Cortex of kidney (tissue), 1 donor: ENCODE measurements at places on chromosomes 2 and 18.

GRCh38 chr2:60719331-60719730 lies 36.7 kb upstream of the PAPOLG start:
- DNase-seq: no peak

DNA sequence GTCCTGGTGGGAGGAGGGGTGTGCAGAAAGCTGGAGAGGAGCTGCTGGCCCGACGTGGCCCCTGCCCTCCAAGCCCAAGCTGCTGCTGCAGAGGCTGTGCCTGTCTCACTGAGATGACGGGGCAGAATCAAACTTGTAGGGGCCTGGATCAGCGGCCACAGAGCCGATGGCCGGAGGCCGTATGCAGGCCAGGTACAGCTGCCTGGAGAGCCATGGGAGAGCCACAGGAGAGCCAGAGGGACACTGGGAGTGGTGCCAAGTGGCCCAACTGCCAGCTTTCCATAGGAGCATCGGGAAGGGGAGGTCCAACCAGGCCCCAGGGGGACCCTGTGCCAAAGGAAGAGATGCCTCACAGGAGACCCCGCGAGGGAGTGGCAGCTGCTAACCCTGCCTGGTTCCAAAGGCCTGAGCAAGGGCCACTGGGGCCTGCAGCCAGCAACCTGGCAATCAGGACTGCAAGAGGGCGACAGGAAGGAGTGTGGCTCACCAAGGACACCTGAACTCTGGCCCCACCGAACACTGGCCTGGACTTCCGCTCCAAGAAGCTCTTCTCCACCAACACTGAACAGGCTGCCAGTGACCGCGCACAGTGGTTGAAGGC lies 70.7 kb downstream of the HDAC4 start:
- DNase-seq: no peak

DNA sequence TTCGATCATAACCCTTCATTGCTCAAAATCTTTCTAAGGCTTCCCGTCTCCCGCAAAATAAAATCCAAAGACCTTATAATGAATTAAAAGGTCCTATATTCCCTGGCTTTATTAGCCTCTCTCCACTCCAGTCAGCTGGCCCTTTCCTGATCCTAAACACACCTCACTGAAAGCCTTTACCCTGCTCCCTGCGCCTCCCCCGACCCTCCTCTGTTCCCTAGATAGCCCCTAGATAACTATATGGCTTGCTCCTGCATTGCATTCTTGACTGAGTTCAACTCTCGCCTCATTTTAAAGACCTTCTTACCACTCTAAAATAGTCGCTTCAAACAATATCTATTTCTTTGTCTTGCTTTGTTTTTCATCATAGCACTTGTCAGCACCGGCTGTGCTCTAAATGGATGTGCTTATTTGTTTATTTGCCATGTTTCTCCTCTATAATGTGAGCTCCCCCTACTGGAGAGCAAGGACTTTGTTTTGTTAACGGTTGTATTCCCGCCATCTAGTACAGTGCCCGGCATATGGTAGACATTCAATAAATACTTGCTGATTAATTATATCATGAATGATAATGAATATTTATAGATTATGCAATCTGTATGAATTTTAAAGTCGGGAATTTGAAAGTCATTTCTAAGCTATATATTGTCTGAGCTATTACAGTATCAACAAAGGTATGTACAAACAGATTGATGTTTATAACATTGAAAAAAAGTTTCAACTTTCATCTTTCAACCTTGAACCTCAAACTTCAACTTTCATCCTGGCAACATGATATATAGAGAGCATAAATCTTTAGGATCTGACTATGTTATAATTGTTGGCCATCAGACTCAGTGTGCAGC lies 32.4 kb upstream of the VIT start:
- no peak for DNase-seq

- DNase-seq: no peak
Measured at GRCh38 chr2:110152943-110153342, 37.3 kb upstream of the MALL start.

GRCh38 chr18:13492314-13492713 lies 234.0 kb downstream of the FAM210A start:
- no peak for DNase-seq

DNA sequence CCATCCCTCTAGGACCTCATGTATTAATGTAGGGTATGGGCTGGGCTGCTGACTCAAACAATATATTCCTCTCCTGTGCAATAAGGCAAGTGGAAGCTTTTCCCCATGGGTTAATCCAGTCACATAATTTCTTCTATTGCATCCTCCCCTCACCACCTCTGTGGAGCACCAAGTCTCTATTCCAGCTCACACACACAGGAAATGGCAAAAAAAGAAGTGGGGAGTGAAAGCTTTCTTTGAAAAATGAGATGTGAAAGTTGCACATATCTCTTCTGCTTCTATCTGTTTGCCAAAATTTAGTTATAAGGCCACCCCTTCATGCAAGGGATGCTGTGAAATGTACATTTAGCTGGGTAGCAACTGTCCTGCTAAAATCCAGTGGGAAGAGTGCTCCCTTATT lies 121.3 kb downstream of the CDC42EP3 start:
- no peak for DNase-seq

GRCh38 chr18:63882333-63883141 lies 5.0 kb upstream of the SERPINB2 start:
- no peak for DNase-seq

DNA sequence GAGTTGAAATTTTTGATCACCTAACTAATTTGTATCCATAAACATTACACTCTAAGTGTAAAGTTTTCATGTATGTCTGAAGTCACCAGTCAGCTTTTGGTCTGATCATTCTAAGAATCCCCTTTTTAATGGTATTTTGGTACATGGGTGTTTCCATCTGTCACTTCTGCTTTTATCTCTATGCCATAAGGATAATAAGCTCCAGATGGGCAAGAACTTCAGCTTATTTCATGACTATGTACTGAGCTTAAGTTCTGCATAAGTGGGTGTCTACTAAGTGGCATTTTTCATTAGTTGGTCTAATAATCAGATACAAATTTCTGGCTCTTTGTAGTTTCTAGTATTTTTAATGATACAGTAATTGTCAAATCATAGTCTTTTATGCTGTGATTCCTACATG lies 20.4 kb downstream of the UBXN4 start:
- DNase-seq: no peak

DNA sequence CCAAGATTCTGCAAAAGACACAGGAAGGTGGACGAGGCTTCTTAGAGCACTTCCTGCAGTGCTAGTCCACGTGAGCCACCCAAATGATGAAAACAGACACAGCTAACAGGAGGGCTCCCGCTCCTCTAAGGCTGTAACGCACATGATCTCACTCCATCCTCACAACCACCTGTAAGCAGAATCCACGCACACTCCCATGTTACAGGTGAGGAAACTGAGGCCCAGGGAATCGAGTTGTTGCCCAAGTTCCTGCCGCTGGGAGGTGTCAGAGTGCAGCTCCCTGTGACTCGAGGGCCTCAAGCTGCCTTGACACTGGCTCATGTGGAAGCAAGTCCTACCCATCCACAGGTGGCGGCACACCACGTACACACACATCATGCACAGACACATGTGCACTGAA lies 4.4 kb downstream of the DNMT3A start:
- no peak for DNase-seq

DNA sequence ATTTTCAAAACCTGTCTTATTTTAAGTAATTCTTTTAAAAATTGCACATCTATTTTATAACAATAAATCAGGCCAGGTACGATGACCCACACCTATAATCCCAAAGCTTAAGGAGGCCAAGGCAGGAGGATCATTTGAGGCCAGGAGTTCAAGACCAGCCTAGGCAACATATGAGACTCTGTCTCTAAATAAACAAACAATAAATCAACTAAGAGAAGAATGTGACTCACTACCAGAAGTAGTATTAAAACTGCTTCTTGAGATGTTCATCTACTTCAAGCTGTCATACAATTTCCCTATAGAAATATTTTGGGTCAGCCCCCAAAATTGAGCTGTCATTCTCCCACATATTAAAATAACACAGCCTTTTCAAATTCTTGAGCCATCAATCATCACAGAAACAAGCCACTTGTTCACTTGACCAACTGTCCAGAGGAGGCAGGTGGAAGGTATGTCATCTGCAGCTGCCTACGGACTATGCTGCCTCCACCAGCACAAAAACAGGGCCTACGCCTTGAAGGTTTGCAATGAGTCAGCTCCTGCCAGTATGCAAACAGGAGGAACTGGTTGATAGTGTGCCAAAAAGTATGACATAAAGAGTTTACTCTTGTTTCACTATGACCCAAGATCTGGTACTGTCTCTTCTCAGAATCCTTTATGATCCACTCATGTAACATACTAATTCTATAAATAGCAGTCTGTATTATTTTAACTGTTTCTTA lies 33.6 kb downstream of the KIDINS220 start:
- DNase-seq: no peak

DNA sequence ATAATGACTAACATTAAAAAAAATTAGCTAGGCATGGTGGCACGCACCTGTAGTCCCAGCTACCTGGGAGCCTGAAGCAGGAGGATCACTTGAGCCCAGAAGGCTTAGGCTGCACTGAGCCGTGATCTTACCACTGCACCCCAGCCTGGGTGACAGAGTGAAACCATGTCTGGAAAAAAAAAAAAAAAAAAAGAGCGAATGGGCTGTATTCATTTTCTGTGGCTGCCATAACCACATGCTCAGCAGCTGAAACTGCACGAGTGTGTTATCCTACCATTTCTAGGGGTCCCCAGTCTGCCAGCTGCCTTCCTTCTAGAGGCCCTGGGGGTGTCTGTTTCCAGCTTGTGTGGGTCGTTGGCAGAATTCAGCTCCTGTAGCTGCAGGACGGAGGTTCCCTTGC lies 247.8 kb downstream of the EIPR1 start:
- no peak for DNase-seq

DNA sequence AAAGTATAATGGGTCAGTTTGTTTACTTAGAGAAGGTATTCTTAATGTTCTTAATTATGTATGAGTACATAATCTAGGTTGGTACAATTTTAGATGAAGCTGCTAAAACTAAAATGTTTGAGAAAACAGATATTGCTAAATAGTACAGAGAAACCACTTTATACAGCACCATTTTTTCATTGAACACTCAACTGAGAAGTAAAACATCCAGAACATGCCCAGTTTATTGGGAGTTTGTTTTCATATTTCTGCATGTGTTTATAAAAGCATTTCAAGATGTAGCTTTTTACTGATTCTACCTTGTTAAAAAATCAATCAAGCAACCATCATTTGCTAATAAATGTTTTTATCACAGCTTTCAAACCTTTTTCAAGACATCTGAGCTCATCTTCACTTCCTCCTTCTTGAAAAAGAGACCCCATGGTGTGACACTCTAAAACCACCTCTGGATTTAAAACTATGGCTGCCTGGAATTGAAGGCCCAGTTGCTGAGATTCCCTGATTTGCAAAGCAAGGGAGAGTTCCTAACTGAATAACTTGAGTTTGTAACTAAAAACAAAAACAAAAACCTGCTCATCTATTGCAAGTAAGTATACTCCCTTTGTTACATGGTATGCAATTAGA lies 585.9 kb downstream of the ZEB2 start:
- no peak for DNase-seq

GRCh38 chr2:157218911-157219310 lies 38.6 kb upstream of the GALNT5 start:
- no peak for DNase-seq

DNA sequence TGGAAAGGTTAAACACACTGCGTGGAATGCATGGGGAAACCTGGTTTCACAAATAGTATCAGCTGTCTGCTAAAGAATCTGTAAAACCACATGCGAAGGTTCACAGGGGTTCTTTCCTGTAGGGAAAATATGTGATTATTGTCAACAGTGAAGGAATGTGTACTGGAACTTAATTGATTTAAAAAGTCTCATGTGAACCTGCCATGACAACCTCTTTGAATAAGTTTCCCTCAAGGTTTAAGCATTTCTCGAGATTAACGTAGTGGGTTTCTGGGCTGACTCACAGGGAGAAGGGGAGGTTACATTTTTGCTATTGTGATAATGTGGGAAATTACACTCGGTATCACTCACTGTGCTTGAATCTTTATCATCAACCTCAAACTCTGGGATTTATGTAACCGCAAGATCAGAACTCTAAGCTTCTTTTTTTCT lies 28.2 kb upstream of the IL1R1 start:
- DNase-seq: no peak

DNA sequence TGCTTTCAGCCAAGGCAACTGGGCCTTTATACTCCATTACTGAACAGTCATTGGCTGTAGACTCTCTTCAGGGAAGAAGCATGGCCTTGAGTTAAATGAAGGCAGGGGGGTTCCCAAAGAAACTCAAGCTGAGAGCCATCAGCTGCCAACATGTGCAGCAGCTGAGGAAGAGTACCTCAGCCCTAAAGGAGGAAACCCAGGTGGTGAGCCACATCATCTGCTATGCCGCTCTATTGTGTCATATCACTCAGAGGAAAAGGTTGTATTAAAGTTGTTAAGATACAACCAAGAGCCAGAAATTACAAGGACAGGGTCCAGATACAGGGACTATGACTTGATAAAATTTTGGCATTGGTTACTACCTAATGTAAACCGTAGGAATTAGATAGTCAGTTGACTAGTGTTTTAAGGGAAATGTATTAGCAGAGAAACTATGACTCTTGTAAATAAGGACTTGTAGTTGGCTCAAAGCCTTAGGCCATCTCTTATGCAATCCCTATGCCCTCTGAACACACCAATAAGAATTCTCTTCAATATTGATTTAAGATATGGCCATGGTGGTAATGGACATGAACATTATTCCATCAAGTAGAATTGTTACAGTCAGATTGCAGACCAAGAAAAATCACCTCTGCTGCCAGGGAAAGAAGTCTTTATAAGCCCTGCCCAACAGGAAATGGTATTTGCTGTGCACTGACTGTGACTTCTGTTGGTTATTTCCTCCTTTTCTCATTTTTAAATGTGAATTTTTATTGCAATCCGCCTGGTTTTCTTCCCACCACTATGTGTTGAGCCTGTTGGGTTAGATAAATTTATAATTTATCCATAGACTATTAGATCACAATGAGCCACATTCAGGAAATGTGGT lies 9.2 kb upstream of the LRPPRC start:
- no peak for DNase-seq

GRCh38 chr2:159614534-159615366 lies 1.6 kb downstream of the BAZ2B start:
- no peak for DNase-seq

- no peak for DNase-seq
Measured at GRCh38 chr18:27605107-27605834, 420.2 kb upstream of the CHST9 start.

GRCh38 chr2:219626540-219626939 lies 890 bp upstream of the SLC4A3 start:
- no peak for DNase-seq

GRCh38 chr2:97740590-97741182 lies 27.3 kb downstream of the ZAP70 start:
- DNase-seq: no peak

GRCh38 chr2:102001767-102002142 lies 10.0 kb downstream of the IL1R2 start:
- no peak for DNase-seq

DNA sequence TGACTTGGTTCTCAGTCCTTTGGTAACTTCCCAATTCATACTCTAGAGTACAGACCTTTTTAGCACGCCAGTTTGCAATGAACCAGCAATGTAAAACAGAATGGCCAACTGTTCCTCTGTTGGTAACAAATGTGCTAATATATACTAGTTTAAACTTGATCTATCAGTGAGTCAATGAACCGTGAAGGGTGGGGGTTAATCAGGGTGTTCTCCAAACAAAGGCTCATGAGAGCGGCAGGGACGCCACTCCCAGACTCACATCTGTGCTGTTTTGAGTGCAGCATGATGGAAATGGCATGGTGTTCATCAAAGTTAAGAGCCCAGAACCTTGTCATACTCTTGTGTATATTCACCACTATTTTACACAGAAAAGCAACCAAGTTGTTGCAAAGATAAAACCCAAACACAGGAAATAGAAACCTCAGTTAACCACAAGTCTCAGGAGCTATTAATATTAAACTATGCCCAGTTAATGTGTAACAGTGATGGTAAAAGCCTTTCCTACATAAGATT lies 70.3 kb downstream of the CERKL start:
- no peak for DNase-seq
